Activated T-helper 1 cell treated with anti-CD3 and anti-CD28 coated beads, Interleukin-12 subunit alpha, Interleukin-12 subunit beta, Interleukin-2, Interleukin-4 antibody, amounts not matched to agents 30 ng/mL and 10 ng/mL and 1 ng/mL, durations not matched to agents 14 hours and 24 hours and 36 hours (primary cell): ENCODE measurements at places on chromosomes 5 and 9. TPM values are rescaled to one million over a fixed set of nuclear protein-coding genes. Genes with fewer than 3 reads are reported as not detected.

Gene PCDHB10
- total RNA-seq = not detected in 2 replicates

GRCh38 chr9:81588148-81588871, 101.0 kb downstream of the TLE1 start:
- no peaks in the 10 kb centered on the region for H3K27me3 ChIP-seq
- no peak overlapping the region for H3K4me3 ChIP-seq
- DNase-seq = no peak

DNA sequence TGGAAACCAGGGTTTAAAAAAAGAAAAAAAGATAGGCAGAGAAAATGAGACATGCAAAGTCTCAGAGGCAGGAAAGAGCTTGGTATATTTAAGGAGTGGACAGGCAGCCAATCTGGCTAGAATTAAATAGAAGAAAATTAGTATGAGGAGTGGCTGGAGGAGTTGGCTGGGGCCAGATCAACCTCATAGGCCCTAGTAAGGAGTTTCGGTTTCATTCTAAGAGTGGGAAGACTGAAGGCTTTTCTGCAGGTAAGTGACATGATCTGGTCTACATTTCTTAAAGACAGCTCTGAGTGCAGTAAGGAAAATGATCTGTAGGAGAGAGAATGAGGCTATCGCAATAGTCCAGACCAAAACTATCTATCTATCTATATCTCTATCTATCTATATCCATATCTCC, 27.5 kb downstream of the ADRB2 start:
- no peak overlapping the region for H3K4me3 ChIP-seq
- peaks cover 10% of the 10 kb centered on the region for H3K27me3 ChIP-seq
- H3K4me1 ChIP-seq = peaks cover 47% of the 10 kb centered on the region
- peak overlapping the region; percentile 7 for H3K27ac ChIP-seq
- DNase-seq = no peak

- no peak overlapping the region for H3K4me3 ChIP-seq
- H3K4me1 ChIP-seq = no peaks in the 10 kb centered on the region
- H3K27me3 ChIP-seq = peaks cover 2% of the 10 kb centered on the region
- DNase-seq = no peak
- H3K27ac ChIP-seq = no peak overlapping the region
These were observed 128.7 kb upstream of the BOD1 start for GRCh38 chr5:173745123-173745522.
